ENCODE measurements at places on chromosomes 6 and 20.

- no peak for DNase-seq
Observed at GRCh38 chr20:9495701-9496100, 18.7 kb upstream of the LAMP5 start.

DNA sequence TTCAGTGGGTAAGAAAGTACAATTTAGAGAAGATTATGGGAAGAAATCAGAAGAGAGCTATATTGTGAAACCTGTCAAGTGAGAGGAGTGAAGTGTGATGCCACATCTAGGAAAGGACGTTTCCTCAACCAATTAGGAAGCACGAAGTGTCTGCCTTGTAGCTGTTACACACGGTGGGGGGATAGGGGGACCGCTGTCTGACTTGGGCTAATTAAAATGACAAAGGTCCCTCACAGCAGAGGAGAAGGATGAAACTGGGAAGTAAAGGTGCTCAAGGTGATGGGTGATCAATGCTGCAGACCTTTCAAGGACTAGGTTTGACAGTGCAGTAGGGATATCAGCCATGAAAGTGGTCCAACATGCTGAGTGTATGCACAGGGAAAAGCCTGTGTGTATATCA is 181.1 kb upstream of the PRSS16 start:
- DNase-seq, result no peak

- no peak for DNase-seq
Observed at GRCh38 chr6:45655745-45656476, 278.2 kb upstream of the SUPT3H start.

DNA sequence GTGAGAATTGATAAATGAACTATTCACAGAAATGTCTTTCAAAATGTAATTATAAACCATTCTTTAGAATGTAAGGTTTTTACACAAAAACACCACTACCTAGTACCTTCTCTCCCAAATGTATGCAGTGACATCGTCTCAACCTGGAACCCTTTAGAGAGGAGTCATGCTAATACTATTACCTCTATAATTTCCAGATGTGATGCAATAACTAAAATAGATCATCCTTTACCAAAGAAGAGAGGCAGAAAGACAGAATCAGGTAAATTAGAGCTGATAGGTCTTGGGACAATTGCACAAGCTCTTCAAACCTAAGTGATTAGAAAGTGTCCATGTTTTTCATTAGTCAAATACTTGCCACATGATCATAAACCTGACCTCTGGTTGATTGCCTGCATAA is 96.7 kb downstream of the HDGFL1 start:
- no peak for DNase-seq

DNA sequence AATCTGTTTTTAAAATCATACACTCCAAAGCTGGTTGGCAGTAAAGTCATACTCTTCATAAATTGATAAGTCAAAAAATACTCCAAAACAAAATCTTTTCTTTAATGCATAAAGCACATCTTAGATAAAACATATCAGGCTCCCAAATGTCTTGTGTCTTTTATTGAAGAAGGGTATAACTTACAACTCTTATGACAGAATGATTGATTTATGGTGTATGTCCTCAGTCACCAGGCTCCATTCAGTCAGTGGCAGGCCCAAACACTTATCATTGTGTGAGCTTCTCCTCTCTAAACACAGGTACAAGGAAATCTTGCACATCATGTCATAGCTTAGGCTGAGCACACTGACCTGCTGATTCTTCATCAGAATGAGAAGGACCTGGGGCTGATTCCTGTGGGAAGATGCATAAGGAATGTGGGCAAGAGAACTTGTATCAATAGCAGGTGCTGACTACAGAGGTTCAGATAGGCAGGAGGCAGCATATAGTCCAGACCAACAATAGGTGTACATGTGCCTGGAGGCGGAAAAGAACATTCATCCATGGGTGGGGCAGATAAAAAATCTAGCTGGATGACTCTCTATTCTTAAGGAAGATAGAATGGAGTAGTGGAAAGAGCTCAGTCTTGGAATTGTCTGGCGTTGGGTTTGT is 1.9 kb downstream of the CALHM5 start:
- DNase-seq, result no peak

GRCh38 chr6:156938143-156938542 is 161.0 kb downstream of the ARID1B start:
- no peak for DNase-seq

GRCh38 chr6:156657296-156657695 is 119.9 kb upstream of the ARID1B start:
- no peak for DNase-seq

DNA sequence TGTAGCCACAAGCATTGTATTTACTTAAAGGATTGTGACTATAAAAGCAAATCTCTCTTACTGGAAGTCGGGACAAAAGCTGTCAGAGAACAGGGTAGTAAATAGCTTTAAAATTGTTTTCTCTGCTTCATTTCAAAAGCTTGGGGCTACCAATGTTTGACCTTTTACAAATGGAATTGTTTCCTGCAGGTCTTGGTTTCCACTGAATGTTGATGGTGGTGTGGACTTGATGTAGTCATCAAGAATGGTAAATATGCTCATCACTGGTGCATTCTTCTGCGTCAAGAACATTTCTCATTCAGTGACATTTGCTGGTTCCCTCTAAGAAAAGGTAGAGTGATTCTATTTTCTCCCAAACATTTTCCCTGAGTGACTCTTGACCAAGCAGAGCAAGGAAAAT is 435.4 kb upstream of the KHDRBS2 start:
- DNase-seq, result no peak

- no peak for DNase-seq
Observed at GRCh38 chr6:137283940-137284810, 65.0 kb upstream of the IFNGR1 start.

DNA sequence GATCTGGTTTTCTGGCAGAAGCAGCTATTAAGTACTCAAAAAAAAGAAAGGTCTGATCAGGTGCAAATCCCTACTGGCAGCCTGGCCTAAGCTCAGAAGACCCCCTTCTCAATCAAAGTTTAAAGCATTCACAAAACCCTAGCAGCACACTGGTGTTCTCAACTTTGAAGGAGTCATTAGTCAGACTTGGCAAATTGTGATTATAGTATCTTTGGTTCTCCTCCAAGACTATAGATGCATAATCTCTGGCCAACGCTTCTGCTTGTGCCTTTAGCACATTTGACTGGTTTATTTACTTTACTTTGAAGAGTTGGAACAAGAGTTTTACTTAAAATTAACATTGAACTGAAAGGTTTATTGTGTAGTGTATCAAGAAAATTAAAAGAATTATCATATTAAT is 248.9 kb downstream of the PTPRK start:
- DNase-seq, result no peak

DNA sequence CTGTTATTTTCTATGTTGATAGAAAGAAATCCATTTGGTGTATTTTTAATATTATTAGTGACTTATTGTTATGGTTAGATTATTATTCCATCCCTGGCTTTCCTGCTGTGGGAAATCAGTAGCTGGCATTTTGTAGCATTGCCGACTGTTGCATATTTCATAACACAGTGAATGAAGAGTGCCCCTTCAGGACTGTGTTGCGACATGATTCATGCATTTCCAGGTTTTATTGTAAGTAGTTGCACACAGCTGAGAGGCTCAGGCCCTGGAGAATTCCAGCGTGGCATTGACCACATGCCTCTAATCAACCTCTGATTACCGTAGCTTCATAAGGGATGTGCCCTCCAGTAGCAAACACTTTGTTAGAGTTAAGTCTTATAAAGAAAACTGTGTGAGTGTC is 263.9 kb downstream of the FARS2 start:
- no peak for DNase-seq

DNA sequence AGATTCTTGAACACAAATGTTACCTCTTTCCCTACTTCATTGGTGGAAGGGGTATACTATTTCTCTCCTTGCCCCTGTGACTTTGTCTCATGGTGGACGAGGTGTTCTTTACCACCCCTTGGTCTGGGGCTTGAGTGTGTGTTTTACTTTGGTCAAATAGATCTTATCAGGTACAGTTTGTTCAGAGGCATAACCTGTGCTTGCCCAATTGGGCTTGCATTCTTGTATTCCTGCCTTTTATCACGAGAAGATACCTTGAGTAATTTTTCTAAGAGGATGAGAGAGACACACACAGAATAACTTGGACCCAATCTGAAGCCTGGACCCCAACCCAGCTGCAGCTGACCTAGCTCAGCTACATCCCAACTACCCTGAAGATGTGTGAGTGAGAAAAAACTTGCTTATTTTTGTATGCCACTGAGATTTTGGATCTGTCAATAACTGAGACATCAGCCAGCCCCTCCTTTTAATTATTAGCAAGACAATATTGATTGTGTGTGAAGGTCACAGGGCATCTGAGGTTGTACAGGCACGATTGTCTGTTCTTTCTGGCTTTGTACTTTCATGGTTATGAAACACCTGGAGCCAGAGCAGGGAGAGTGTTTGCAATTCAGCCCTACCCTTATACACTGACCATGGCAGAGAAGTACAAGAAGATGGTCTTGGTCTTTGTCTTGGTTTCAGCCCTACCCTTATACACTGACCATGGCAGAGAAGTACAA is 204.7 kb upstream of the SLC35B3 start:
- no peak for DNase-seq

DNA sequence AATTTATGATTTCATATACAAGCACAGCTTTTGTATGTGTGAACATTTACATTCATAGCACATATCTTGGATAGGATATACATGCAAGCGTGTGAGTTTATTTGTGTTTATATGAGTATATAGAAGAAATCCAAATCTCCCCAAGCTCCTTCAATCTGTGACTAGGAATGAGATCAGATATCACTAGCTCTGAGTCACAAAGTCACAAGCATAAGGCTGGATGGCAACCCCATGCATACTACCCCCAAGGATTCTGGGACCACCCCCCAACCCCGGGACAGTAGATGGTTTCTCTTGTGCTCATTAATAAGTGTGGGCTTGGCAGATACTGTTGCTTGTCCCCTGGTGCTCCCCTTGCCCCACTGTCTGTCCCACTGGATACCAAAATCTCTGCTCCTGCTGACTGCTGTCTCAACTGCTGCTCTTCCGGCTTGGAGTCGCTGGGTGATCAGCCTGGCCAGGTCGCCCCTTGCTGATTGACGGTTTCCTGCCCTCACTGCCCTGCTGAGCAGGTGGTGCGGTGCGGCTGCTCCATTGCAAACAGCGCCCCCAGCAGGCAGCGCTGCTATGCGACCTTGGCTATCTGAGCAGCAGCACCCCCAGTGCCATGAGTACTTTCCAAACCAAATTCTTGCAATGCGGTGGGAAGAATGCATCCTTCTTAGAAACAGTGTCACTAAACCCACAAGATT is 279.4 kb downstream of the CD83 start:
- no peak for DNase-seq

DNA sequence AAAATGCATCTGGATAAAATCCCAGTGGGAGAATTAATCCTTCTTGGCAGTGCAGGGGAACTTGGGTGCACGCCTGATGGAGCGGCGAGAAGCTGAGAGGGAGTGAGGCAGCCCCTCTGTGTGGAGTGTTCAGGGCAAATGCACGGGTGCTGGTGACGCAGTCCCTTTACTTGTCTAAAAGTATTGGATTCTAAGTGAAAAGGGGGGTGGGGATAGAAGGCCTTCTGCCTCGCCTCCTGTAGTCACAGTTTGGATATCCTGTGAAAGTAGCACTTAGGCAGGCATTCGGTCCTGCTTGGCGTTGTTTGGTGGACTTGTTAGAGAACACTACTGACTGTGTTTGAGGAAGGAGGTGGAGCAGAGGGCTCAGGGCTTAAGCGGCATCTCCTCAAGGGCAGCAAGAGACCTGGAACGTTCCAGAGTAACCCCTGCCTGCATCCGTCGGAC is 39.3 kb downstream of the PHACTR3 start:
- no peak for DNase-seq

DNA sequence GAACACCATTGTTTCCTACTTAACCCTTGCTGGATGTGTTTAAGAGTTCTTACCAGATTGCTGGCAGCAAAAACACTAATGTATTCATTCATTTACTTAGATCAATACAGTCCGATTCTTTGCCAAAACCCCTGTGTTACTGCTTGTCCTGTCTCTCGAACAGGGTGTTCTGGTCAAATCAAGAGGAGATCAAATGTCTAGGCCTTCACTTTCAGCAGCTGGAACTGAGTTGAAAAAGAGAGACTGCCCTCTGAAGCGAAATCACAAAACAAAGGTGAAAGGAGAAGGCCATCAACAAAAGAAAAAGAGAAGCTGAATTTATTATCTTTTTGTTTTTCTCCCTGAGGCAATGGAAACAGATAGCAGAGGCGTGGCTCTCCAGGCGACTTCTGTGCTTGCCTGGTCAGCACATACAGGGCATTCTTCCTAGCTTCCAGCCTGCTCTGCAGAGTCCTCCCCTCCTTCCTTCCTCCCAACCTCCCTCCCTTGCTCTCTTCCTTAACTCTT is 44.1 kb upstream of the GCM1 start:
- no peak for DNase-seq

GRCh38 chr6:29631860-29632731 is 887 bp downstream of the GABBR1 start:
- DNase-seq, result peak; percentile 66

- DNase-seq, result no peak
Observed at GRCh38 chr6:113662688-113663333, 194.3 kb upstream of the MARCKS start.

GRCh38 chr6:135851442-135852271 is at the start of gene PDE7B:
Gene PDE7B (plus strand): TSS chr6:135851701.
- no peak for DNase-seq

GRCh38 chr6:75409928-75410327 is 83.7 kb downstream of the FILIP1 start:
- DNase-seq, result no peak

GRCh38 chr6:100464162-100464851 is 414 bp downstream of the SIM1 start:
- no peak for DNase-seq

DNA sequence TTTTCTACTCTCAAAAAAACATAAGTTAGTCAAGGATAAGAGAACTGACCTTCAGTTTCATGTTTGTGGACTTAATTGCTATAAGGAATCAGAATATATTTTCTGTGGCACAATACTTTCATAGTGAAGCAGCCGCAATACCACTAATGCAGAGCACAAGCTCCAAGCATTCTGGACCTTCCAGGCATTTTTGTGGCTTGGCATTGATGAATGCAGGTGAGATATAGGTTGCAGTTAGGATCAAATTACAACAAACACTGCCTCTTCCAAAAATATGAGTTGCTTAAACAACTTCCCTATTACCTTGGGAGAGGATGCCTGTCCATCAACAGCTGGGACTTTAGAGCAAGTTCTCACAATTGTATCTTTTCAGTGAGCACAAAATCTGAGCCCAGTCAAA is 162.8 kb upstream of the RSPO3 start:
- no peak for DNase-seq

- DNase-seq, result no peak
Observed at GRCh38 chr20:55745840-55746239, 259.5 kb downstream of the CBLN4 start.

- DNase-seq, result no peak
Observed at GRCh38 chr6:133871131-133871530, 17.8 kb upstream of the TCF21 start.

- no peak for DNase-seq
Observed at GRCh38 chr6:73968221-73968757, 272.3 kb downstream of the CD109 start.

All from activated naive CD4-positive, alpha-beta T cell (primary cell).